ENCODE measurements at places on chromosomes 13 and 19.
A peak's percentile ranks its signal among the peaks of the same experiment; 100 is the strongest.

DNA sequence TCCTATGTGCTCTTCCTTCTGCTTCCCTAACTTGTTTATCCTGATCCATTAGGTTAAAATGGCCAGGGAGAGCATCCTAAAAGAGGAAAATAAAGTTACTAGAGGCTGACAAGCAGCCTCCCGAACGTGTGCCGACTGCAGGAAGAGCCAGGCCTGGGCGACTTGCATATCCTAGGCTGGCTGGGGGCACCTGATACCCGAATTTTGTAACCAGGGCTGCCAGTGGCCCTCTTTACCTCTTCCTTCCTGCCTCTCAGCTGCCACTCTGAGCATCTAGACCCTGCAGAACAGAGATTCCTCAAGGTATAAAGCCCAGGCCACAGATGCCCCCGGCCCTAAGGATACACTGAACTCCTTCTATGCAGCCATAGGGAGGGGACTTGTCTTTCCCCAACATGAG lies 48.5 kb upstream of the KATNAL1 start:
- DNase-seq, result no peak

- DNase-seq, result peak; percentile 20
These were observed 8.1 kb downstream of the SULT2B1 start for GRCh38 chr19:48560095-48560530.

- DNase-seq, result no peak
These were observed 711.5 kb downstream of the PCDH17 start for GRCh38 chr13:58343076-58343475.

GRCh38 chr13:46160471-46161066 lies 21.4 kb downstream of the LCP1 start:
- no peak for DNase-seq

DNA sequence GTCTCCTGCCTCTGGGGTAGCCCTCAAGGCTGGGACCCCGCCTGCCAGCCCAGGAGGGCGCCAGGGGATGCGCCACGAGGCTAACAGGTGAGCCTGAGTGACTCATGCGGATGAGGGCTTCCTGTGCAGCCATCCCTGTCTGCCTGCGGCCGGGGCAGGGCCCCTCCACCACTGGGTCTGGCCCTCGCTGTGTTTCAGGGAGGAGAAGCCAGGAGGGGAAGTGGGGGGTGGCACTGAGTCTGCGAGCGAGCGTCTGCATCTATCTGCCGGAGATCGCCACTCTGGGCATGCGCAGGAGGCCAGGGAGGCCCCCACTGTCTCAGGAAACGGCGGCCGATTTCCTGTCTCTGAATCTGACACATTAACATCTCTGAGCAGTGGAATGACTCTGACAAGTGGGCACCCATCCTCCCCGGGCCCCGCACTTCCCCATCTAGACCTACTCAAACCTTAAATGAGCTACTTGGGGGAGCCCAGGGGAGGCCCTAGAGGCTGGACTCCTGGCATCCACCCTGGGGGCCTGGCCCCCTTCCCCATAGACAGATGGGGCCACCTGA lies 19.7 kb downstream of the RFX1 start:
- DNase-seq, result peak; percentile 100

- peak; percentile 81 for DNase-seq
These were observed 7.2 kb downstream of the MED29 start for GRCh38 chr19:39398297-39398864.

GRCh38 chr13:78594456-78594975 lies 8.8 kb downstream of the POU4F1 start:
- DNase-seq, result no peak

All from activated CD8-positive, alpha-beta T cell treated with anti-CD3 and anti-CD28 coated beads for 36 hours (primary cell).